ENCODE measurements at places on chromosomes 2 and 18.

DNA sequence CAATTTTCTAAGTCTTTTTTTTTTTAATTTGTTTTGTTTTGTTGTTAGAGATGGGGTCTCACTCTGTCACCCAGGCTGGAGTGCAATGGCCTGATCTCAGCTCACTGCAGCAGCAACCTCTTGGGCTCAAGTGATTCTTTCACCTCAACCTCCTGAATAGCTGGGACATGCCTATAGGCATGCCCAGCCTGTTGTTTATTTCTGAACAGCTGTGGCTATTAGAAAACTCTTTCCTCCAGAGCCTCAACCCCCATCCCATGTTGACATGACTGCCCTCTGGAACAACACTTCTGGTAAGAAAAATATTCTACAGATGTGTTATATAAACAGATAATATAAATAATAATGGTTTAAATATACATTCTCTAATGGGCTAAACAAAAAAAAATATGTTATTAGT lies 44.4 kb upstream of the TWSG1 start:
- DNase-seq, result no peak

DNA sequence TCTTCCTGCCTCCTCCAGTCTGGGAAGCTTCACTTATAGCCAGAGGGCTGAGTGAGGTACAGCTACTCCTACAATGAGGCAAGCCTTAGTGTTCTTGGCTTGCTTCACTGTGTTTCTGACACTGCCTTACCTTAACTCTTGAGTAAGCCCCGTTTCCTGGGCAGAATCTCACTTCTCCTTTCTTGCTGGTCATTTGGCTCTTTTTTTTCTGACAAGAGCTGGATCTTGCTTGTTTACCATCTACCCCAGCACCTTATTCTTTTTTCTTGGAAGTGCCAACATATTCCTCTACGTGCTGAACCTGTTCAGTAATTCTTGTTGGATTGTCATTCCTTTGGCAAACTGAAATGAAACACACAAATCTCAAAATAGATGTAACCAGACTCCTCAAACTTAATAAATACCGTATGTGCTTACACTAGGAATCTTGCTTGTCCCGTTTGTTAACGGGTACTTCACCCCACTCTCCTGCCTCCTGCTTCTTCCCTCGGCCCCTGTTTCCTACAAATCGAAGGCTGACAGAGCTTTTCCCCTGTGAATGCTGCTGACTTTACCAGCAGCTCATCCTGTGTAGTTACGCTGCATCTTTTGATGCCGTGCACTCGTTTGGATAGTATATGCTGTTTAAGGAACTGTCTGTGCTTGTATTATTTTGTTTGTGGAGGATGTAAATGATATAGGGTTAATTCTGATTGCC lies 132.2 kb downstream of the FMNL2 start:
- DNase-seq, result no peak

DNA sequence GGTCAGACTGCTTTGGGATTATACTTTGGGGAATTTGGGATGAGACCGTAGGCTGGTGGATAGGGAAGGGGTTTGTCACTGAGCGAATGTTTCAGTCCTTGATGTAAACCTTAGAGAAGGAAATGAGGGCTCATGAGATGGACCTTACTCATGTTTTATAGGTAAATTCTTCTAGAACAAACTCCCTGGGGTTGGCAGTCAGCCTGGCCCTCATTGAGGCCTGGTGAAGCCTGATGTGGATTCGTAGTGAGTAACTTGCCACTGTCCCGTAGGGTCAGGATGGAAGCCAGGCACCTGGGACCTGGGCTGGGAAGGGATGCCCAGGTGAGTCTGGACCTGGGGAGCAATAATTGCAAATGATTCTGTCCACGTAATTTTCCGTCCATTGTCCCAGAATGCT lies 258.3 kb downstream of the LPIN1 start:
- DNase-seq, result no peak

GRCh38 chr2:191166111-191166755 lies 15.4 kb upstream of the STAT4 start:
- DNase-seq, result peak; percentile 12

GRCh38 chr2:76973610-76974009 lies 548.6 kb downstream of the LRRTM4 start:
- DNase-seq, result no peak

DNA sequence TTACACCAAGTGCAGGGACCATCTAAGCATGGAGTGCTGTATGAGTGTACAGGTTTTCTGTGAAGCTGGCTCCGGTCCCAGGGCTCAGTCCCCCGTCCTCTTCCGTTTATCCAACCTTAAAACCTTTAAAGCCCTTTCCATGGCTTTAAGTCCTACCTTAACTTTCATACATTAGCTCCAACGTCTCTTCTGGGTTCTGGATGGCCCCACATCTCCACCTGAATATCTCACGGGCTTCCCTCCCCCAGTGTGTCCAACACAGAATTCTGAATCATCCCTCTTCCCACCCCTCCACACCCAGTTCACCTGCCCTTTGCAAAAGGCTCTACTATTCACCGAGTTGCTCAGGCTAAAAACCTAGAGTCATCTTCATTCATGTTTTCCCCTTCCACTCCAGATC lies 12.8 kb downstream of the ARHGAP25 start:
- DNase-seq, result no peak

DNA sequence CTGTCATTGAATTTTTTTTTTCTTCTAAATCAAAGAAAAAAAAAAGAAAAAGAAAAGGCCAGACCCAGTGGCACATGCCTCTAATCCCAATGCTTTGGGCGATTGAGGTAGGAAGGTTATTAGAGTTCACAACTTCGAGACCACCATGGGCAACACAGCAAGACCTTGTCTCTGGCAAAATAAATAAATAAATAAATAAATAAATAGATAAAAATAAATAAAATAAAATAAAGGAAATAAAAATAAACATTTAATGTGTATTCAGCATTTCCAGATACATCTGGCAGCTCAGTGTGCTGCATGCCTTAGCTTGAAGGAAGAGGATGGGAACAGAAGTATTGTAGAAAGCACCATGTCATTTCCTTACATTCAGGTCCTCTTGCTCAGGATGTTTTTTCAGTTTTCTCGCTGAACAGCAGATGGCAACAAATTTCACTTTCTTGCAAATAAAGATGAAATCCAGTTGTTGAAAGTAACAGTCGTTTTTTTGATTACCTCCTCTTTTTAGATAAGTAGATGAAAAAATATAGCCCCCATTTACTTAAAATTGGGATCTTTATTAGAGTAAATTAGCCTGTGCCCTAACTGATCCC lies 25.7 kb upstream of the FAM178B start:
- DNase-seq, result no peak

Data from SHP77 treated with DMSO at 0.1 percent for 48 hours (cell line).